Neuronal stem cell (in vitro differentiated cells): ENCODE measurements at places on chromosomes 6 and 20.

- no peak for DNase-seq
Measured at GRCh38 chr6:32832535-32832934, 6.0 kb downstream of the TAP2 start.

GRCh38 chr20:48425321-48425720, 402.5 kb downstream of the PREX1 start:
- DNase-seq = no peak

- DNase-seq = no peak
Measured at GRCh38 chr20:40444516-40444915, 244.5 kb downstream of the MAFB start.

DNA sequence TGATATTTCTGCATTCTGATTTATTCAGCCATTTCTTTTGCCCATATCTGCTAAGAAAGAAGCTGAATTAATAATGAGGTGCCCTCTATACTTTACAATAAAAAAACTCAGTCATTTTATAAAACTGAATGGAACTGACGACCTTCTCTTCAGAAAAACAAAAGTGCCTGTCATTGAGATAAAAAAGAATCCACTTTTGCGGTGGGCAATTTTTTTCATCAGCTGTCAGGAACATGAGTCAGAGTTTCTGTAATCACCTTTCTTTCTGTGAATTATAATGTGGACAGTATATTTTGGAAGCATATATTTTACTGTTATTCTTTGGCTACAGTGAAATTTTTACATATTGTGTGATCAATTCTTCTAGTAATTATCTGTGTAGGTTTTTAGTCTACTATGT, 33.4 kb downstream of the IL20RA start:
- DNase-seq = no peak

GRCh38 chr6:134457941-134458340, 140.0 kb upstream of the SGK1 start:
- DNase-seq = no peak

DNA sequence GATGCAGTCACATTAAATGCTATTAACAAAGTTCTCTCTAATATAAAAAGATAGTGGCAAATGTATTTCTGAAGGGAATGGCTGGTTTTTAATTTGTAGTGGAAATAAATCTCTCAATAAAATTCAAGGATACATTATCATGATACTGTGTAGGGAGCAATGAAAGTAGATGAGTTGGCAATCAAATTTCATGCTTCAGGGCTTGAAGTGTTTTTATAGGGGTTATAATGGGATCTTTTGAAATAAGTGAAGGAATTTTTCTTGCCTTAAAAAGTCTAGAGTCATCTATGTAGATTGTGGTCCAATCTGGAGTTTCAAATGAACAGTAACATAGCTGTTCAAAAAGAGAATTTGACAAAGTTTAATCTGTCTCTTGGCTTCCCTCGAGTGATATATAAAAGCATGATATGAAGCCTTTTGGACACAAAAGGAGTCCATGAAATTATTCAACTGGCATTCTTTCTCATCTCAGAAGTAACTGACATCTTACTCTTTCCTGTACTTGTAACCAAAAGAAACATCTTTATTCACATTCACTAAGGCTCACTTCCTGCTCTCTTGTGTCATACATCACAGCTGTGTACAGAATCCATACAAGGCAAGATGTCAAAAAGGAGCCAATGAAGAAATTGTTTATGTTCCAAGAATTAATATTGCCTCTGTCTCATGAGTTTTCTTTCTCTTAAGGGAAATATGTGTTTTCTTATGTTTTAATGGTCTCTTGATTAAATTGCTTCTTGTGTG, 591.0 kb upstream of the GJE1 start:
- DNase-seq = no peak

DNA sequence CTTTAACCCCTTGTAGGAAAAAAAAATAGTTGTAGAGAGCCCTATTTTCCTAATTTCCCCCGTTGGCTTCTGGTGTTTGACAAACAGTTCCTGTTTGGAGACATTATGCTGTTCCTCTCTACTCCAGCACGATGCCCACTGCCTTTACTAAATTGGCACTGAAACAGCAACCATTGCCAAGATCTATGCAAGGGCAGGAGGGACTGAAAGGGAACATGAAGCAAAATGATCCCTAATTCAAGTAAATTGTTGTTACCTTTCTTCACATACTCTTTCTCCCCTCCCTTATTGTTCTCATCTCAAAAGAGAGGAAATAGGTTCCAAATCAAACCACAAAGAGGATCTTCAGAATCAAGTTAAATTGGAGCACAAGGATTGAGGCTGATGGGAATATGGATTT, 764.1 kb upstream of the MMS22L start:
- no peak for DNase-seq

- no peak for DNase-seq
Measured at GRCh38 chr6:44537306-44538049, 150.0 kb downstream of the CDC5L start.

DNA sequence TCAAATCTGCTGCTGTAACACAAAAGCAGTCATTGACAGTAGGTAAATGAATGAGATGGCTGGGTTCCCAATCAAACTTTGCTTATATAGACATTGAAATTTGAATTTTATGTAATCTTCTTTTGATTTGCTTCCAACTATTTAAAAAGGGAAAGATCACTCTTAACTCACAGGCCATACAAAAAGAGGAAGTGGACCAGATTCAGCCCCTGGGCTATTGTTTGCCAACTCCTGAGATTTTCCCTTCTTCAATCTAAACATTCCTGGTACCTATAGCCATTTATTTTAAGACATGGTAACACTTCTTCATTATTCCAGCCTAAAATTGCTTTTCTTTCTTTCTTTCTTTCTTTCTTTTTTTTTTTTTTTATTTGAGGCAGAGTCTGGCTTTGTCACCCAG, 260.6 kb downstream of the TFAP2A start:
- no peak for DNase-seq

- DNase-seq = no peak
Measured at GRCh38 chr6:127934956-127935355, 34.1 kb upstream of the THEMIS start.

DNA sequence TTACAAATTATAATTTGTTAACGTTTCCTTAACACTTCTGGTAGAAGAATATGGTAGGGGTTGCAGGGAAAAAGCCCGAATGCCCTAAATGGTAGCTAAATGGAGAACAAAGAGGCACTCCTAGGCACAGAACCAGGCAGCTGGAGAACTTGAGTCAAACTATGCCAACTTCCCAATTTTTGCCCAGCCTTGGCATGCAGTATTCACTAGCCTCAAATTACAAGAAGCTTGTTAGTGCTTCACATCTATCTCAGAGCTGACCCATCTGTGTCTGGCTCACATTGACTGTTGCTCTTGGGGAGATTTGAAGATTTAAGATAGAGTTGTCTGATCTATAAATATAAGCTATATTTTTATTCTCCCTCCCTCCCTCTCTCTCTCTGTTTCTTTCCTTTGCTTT, 19.4 kb upstream of the LRFN2 start:
- DNase-seq = no peak

DNA sequence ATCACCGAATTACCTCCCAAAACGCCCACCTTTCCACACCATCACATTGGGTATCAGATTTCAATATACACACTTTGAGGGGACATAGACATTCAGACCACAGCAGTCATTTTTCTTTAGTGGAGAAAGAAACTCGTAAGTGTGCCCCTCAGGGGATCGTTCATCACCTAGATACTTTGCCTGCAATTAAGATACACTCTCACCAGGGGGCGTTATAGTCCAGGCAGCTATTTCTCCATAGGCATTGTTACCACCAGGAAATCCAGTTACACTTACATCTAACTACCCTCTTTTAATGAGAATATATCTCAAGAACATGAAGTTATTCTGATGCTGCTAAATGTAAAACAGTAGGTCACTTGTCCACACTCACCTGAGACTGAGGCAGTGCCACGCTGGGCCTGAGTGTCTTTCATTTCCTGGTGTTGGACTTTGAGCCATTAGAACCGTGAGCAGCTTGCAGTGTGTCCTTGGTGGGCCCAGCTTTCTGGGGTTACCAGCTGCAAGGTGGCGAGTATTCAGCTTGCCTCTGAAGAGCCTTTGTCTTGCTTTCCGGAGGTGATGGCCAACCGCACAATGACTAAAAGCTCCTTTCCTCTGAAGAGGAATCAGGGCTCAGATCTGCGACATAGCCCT, 35.1 kb upstream of the UNC93A start:
- no peak for DNase-seq

DNA sequence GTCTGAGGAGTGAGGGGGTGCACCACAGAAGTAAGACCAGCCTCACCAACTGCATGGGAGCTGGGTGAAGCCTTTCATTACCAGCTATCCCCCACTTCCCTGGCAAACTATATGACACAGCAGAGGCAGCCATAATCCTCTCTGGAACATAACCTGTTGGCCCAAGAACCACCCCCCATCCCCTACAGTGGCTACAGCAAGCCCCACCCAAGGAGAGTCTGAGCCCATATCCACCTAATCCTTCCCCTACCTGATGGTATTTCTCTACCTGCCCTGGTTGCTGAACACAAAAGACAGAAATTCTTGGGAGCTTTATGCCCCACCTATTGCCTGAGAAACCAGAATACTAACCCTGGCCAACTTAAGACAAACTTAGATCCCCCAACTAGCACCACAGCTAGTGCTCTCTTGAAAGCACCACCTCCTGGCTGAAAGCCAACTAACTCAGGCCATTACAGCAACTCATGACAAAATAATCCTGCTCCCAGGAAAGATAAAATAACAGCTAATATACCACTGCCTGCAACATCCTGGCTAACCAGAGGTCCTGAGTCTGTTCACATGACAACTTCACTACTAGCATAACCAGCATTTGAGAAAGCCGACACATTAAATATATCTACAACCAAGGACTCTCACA, 11.2 kb downstream of the RNGTT start:
- DNase-seq = no peak

DNA sequence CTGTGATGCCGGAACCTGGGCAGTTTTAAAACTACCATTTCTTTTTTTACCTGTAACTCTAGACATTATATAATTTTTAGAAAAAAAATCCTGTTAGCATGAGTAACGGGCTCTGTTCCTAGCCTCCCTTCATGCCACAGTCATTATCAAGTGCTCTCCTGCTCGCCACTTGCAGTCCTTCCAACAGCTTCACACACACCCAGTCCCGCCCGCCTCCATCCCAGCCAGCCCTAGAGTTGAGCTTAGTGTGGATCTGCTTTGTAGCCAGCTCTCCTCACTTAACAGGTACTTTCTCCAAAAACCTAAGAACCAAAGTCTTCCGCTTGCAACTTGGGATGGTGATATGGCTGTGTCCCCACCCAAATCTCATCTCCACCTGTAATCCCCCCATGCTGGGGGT, 51.5 kb downstream of the EZR start:
- DNase-seq = no peak
